ENCODE measurements at places on chromosomes 5 and 9. TPM values are rescaled to one million over a fixed set of nuclear protein-coding genes. Genes with fewer than 3 reads are reported as not detected.

DNA sequence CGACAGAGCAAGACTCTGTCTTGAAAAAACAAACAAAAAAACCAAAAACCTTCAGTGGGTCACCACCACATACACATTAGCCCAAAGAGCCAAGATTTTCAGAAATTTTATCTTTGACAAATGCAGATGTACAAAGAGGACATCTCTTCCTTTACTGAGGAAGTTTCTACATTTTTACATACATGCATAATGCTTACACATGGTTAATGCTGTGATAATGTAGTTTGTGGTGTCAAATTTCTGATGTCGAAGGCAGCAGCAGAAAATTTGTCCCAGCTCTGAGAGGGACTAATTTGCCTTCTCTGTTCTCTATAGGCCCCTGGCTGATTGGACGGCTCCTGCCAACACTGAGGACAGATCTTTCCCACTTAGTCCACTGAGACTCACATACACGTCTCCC, 24.6 kb upstream of the C9orf40 start:
- no peak for DNase-seq

GRCh38 chr5:132243366-132243977, 14.0 kb upstream of the PDLIM4 start:
- DNase-seq = no peak

DNA sequence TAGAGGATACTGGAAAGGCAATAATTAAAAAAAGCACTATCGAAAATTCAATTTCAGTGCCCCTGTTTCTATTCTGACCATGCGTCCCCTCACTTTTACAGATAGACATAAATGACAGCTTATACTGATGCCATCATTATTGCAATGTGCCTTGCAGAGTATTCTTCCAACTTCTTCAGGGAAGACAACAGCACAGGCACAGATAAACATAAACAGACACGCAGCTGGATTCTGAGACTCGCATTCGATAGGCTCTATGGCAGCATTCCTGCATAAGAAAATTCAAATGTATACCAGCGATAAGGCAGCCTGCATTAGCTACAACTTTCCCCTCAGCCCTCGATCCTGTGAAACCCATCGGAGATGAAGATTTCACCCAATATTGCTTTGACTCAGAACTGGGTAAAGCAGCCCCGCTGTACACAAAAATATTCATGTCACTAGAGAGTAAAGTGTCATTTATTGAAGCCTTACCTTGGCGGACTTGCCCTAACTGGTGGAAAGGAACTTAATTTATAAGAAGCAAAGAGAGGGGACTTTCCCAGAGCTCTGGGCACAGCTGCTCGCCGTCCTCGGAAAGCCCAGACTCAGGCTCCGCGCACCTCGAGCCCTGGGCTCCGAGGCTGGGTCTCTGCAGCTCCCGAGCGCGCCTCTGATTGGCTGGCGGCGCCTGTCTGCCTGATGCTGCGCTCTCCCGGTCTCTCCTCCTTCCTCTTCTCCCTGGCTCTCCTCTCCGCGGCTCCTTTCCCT, at the start of gene CDH18:
CDH18 (minus strand) TSS at position 589 of the 750 bp plus-strand sequence. CDS start 149,214 bp downstream, outside the sequence.
- no peak for DNase-seq

GRCh38 chr5:21685522-21685921, 1167.6 kb downstream of the CDH12 start:
- DNase-seq = no peak

DNA sequence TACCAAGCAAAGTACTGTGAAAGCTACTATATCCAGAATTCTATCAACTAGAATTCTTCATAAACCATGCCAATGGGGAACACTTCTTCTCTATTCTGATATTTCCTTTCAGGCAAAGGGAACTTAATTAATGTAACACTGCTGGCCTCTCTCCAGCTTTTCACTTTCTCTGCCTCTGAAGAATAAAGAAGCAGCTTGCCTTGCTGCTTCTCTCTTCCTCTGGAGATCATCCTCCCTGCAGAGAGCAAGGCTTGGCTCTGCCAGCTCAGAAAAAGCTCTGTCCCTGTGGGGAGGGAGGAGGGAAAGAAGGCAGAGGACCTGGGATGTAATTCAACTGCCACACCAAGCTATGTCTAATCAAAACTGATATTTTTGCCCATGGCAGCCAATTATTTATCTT, 6.5 kb downstream of the CTNND2 start:
- DNase-seq = no peak

DNA sequence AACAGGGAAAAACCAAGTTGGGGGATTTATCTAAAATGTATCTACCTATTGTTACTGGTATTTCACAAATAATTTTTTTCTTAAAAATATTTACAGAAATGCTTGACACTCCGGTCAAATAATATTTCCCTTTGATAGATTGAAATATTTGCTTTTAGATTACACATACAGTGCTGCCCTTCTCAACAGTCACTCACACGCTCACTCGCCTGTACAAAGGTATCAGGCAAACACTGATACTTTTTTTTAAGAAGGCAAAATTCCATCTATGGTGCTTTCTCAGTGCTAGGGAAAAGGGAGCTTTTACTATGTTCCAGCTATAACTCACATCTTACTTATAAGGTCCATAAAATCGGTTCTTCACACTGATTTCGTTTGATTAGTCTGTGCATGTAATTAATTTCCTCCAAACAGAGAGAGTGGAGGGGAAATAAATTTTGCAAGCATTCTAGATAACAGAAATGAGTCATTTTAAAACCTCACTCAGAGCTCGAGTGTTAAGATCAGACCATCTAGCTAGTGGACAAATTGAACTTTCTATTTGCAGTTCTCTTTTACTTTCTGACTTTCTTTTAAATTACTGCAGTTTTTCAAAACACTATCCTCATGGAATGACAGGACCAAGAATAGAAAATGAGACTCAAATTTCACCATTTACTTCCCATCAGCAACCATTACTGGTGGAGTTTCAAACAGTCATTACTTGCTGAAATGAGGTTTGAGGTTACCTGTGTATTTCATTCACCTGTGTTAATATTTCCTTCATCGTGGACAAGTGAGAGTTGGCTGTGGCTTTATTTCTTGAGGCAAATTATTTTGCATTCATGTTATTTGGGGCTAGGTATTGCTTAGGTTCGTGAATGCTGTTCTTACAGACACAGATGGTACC, 273.2 kb downstream of the RAB3C start:
- no peak for DNase-seq

DNA sequence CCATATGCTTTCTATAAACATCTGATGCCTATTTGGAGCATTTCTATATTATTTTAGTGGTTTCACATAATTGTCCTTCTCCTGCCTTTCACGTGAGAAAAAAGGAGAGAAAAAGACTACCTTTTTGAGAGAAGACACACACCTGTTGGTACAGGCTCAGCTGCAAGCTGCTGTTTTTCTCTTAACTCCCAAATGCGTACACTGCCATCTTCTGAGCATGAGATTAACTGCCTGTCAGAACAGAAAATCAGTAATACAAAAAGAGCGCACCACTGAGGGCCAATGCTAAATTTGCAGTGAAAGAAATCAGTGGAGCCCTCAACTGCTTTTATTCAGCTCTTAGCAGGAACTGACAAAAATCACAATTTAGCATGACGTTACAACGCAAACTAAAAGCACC, 54.9 kb downstream of the WDR41 start:
- no peak for DNase-seq

DNA sequence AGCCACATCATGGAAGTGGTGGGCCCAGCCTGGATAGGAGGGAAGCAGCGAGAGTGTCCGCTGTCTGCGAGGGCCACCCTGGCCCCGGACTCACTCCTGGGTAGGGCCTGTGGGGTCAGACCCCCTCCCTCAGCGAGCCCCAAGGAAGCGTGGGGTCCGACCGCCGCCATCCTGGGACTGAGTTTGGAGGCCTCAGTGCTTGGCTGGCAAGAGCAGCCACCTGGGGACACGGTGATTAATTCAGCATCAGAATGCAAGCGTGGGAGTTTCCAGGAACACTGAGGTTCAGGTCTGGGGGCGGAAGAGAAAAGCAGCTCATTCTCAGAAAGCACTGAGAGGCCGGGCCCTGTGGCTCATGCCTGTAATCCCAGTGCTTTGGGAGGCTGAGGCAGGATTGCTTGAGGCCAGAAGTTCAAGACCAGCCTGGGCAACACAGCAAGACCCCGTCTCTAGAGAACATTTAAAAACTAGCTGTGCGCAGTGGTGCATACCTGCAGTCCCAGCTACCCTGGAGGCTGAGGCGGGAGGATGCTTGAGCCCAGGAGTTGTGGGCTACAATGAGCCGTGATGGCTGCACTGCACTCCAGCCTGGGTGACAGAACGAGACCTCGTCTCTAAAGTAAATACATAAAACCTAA, 18.3 kb upstream of the CAMSAP1 start:
- DNase-seq = no peak

DNA sequence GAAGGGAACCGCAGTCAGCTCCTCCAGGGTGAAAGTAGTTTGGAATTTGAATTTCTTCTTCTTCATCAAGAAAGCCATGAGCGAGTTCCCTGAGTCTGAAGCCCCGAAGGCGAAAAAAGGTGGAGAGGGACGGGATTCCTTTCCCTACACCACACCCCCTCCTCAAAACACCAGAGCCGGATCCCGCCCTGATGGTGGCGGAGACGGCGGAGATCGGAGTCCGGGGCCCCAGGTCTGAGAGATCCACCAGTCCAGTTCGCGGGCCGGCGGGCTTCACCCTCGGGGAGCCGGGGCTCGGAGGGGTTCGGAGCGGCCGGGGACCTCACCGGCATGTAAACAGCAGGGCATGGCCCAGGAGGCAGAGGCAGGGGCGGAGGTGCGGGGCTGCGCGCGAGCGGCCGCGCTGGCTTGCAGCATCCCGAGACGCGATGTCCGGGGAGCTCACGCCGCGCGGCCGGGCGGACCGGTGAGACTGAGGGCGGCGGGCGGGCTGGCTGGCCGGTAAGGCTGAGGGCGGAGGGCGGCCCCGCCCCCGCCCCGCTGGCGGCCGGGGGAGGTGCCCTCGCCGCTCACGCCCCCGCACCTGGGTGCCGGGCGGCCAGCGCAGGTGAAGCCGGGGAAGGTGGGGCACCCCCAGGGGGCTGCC, 606 bp downstream of the EEIG1 start:
- peak; percentile 84 for DNase-seq

- DNase-seq = peak; percentile 56
These were observed 750 bp downstream of the DNM1 start for GRCh38 chr9:128203707-128204551.

TPPP gene
- total RNA-seq = 18.1 TPM

FOXI1 gene
- total RNA-seq = not detected

GARIN3 gene
- total RNA-seq = not detected

All from mucosa of descending colon (tissue), 3 donors.